T-helper 9 cell (primary cell): ENCODE measurements at places on chromosomes 1 and 21.

- DNase-seq: no peak
These were observed 110.4 kb downstream of the RERE start for GRCh38 chr1:8706995-8707396.

- DNase-seq: no peak
These were observed 101.9 kb upstream of the SOD1 start for GRCh38 chr21:31557421-31558188.

GRCh38 chr1:156090138-156090839 is 8.0 kb upstream of the MEX3A start:
- no peak for DNase-seq

- DNase-seq: no peak
These were observed 5.7 kb downstream of the TMEM50A start for GRCh38 chr1:25343872-25344271.

GRCh38 chr1:204476563-204476962 is 18.0 kb downstream of the PIK3C2B start:
- no peak for DNase-seq

GRCh38 chr1:184743062-184743756 is 11.4 kb downstream of the EDEM3 start:
- DNase-seq: no peak

DNA sequence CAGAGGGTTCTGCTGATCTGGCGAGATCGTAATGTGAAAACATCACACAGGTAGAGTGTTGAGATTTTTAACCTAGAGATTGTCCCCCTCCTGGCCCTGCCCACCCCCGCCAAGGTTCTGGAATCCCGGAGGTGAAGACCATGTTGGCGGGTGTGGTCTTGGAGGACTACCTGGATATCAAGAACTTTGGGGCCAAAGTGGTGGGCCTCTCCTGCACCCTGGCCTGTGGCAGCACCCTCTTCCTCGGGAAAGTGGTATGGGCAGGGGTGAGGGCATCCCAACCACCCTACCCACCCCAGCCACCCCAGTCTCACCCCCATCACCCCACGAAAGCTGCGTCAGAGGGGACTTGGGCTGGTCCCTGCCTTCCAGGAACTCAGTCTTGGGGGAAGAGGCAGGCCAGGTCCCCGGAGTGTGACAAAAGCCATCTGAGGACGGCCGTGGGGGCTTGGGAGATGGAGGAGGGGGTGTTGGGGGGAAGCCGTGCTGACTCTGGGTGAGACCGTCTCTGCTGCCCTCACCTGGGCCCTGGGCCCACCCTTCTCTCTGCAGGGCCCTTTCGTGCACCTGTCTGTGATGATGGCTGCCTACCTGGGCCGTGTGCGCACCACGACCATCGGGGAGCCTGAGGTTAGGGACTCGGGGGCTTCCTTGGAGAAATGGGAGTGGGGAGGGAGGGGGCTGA is 4.4 kb downstream of the CLCNKB start:
- DNase-seq: no peak

GRCh38 chr1:30988045-30988444 is 77.5 kb downstream of the PUM1 start:
- DNase-seq: no peak

- DNase-seq: no peak
These were observed 7.4 kb downstream of the LHX9 start for GRCh38 chr1:197924516-197925123.

GRCh38 chr1:70355920-70356319 is 1.4 kb upstream of the ANKRD13C start:
- no peak for DNase-seq

DNA sequence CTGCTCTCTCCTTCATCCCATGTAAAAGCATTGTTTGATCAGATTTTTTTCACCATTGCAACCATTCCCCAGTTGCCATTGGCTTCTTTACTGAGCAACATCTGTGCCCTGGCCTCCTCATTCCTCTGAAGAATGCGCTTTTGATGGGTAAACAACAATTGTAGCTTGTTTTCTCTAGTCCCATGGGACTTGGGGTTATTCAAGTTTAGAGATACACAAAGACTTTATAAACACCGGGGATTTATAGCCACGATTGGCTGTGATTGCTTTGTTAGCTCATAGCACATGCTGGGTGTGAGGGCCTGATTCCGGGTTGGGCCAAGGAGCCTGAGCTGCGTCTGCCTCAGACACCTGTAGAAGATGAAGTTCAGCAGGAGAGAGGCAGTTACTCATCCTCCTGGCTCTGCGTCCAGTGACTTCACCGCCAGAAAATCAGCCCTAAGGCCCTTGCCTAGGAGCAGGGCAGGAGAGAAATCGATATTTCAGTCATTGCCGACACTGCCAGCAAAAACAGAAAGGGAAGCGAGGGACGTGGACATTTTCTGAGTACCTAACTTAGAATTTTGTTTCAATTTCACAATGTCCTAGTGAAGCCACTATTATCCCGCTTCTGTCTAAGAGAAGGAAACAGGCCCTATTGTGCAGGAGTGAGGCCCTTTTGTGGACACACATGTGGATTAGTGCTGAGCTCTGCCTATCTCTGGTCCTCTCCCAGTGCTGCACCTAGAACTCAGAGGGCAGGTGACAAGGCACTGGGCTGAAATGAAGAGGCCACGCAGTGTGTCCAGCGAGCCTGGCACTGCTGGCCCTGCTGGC is 159.8 kb upstream of the USP24 start:
- no peak for DNase-seq

DNA sequence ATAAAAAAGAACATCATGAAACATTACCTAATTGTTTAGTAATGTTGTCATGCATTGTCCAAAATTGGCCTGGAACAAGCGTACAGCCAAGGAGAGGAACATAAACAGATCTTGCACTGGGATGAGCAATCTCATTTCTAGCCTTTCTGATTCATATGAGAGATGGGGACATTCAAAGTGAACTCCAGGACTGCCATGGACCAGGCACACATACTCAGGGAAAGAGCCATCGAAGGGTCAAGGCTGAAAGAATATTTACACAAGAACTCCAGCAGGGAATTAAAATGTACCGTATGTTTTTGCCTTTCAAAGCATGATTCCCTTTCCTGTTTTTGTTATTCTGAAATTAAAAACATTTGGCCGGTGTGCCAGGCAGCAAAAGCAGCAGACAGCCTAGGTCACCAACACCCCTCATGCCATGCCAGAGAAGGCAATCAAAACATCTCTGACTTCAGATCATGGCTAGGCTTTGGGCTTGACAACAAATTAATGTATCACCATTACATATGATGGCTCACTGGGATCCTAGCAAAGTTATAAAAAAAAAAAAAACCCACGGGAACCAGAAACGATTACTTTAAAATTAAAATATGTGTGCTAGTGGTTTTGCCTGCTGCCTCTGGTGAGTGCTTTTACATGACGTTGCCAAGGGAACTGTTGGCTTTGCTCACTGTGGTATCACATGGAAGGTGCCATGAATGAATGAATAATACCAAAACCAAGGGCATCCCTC is 159.8 kb downstream of the TGFBR3 start:
- no peak for DNase-seq

GRCh38 chr1:78640462-78640861 is 9.2 kb upstream of the IFI44 start:
- no peak for DNase-seq

GRCh38 chr21:42198929-42199867 is 19.7 kb upstream of the ABCG1 start:
- no peak for DNase-seq

GRCh38 chr1:64107632-64108031 is 95.8 kb upstream of the UBE2U start:
- no peak for DNase-seq

GRCh38 chr1:4781646-4782045 is 127.2 kb downstream of the AJAP1 start:
- DNase-seq: no peak

GRCh38 chr1:155198547-155198906 is 9.2 kb downstream of the THBS3 start:
- DNase-seq: no peak

DNA sequence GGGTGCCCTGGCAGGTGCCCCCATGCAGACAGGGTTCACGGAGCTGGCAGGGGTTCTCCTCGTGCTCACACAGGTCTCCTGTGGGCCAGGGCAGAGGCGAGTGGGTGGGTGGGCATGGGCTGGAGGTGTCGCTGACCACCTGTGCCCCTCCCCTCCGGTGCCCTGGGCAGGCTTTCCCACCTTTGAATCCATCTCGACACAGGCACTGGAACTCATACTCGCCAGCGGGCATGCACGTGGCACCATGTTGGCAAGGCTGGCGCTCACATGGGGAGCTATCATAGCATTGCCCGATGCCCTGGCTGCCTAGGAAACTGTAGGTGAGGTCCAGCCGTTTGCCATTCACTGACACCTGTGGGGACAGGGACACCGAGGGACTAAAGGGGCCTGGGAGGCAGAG is 16.0 kb downstream of the LDLRAD2 start:
- no peak for DNase-seq

DNA sequence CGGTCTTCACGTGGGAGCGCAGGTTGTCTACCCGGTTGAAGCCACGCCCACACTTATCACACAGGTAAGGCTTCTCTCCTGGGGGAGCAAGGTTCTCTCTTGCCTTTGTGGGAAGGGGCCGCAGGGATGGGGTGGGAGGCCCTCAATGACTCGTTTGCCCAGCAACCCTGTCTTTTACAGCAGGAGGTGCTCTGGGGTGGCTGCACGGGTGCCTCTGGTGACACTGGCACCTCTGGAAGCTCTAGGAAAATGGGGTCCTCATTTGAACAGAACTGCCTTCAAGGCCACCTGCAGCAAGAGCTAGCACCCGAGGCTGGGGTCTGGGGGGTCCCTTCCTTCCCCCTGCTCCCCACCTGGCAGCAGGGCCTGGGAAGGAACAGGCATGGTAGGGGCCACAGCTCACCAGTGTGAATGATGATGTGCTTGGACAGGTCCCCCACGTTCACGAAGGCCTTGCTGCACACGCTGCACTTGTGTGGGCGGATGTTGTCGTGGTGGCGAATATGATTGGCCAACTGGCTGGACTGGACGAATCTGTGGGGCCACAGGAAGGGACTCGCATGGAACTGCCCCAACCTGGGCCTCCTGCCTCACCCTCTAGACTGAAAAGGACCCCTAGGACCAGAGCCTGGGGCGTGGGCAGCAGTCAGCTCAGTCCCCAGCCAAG is 33.1 kb downstream of the ZBTB17 start:
- DNase-seq: no peak

DNA sequence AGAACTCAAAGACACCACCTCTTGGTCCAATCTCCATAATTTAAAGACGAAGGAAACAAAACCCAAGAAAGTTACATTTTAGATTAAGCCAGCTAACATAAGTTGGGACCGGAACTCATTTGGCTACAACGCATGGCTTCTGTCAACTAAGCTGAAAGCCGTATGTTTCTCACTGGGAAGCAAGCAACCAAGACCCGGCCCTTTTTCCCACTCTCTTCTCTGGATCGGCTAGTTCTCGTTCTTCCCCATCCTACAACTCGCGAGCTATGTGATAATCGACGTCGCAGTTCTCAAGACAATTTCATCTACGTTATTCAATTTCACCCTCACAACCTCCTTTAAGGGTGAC is 601 bp downstream of the CCT8 start:
- no peak for DNase-seq

DNA sequence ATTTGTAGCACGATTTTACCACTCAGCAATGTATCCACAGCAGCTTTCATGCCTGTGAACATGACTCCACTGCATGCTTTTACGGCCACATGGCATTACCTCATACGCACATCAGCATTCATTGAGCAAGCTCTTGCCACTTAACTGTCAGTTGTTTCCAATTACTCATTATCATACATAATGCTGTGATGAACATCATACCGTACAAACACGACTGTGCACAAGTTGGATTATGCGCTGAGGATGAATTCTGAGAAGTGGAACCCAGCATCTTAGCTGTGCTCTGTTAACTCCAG is 9.6 kb downstream of the UMODL1 start:
- no peak for DNase-seq

DNA sequence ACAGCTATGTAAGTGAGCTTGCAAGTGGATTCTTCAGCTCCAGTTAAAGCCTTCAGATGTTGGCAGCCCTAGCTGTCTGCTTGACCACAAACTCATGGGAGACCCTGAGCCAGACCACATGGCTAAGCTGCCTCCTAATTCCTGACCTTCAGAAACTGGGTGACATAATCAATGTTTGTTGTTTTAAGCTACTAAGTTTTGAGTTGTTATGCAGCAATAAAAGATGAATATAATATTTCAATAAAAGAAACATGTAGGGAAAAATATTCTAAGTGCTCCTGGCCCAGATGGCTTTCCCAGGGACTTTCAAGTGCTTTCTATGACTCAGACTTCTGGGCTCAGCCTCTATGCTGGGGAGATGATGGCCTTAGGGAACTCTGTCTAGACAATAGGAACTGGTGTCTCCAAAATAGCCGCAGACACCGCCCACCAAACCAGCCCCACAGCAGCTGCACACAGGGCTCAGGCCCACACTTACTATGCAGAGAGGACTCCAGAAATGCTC is 20.3 kb upstream of the AZIN2 start:
- no peak for DNase-seq

- DNase-seq: no peak
These were observed 41.6 kb downstream of the KIRREL1 start for GRCh38 chr1:158035014-158035413.

DNA sequence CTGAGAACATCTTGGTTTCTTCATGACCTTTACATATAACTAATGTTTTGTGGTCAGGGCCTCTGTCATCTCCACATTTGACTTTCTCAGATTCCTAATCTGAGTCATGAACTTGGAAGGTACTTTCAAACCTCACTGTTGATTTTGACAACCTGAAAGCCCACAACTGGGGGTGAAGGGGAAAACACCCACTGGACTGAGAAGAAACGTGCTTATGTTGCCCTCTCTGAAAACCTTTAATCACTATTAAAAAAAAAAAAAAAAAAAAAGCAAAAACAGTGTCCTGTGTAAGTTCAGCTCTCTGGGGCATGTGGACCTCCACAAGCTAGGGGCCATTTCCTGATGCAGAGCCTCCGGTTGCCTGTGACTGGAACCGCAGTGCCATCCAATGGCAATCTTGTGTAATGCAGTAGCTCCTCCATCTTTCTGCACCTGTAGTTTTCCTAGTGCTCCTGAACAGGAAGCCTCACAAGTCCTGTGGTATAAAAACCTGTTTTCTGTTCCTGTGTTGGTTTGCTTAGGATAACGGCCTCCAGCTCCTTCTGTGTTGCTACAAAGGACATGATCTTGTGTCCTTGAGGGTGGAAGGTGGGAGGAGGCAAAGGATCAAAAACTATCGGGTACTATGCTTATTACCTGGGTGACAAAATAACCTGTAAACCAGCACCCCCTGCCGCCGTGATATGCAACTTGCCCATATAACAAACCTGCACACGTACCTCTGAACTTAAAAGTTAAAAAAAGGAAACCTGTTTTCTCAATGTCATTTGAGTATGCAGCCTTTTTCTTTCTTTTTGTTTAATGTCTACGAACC is 124.5 kb downstream of the ZNF648 start:
- peak; percentile 3 for DNase-seq

GRCh38 chr21:29206445-29206844 is 76.0 kb downstream of the MAP3K7CL start:
- DNase-seq: no peak

GRCh38 chr1:30476911-30477459 is 246.4 kb downstream of the MATN1 start:
- DNase-seq: no peak

DNA sequence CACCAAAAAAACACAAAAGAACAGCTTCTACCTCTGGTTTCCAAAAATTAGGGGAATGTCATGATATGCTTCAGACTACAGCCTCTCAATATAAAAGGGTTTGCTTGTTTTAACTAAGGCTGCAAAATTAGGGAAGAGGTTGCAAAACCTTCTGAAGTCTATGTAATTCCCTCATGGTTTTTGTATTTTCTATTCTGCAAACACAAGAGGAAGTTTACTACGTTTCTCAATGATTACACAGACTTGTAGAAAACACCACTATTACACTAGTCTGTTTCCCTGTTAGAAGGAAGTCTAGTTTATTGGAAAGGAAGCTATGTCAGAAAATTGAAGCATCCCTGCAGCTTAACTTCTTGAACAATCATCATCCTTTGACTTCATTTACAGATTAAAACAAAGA is 229.7 kb upstream of the FMN2 start:
- DNase-seq: no peak
